Activated CD4-positive, CD25-positive, alpha-beta regulatory T cell (primary cell): ENCODE measurements at places on chromosomes 7 and 10.

DNA sequence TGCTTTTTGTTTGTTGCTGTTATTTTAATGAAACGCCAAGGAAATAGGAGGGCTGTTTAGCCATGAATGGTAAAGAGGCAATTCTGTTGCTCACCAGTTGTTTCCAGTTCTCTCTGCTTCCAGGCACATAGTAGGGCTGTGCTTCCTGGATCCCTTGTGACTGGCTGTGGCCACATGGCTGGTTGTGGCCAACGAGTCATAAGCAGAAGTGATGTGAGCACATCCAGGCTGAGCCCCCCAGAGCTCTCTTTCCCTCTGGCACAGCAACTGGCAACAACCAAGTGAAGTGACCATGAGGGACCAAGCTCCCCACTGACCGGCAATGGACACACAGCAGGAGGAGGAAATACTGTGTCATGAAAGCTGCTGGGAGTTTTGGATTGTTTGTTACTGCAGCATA, 10.3 kb downstream of the GRID1 start:
- no peak for DNase-seq

GRCh38 chr10:86062198-86062550, 304.4 kb downstream of the GRID1 start:
- no peak for DNase-seq

GRCh38 chr7:137038706-137039105, 170.3 kb downstream of the CHRM2 start:
- no peak for DNase-seq

GRCh38 chr10:120475844-120476791, 19.1 kb downstream of the PLPP4 start:
- no peak for DNase-seq

- DNase-seq: no peak
Observed at GRCh38 chr10:6065406-6065805, 3.2 kb upstream of the IL2RA start.

- no peak for DNase-seq
Observed at GRCh38 chr10:73847031-73847430, 27.3 kb downstream of the CAMK2G start.

GRCh38 chr7:12287901-12288300, 76.8 kb downstream of the TMEM106B start:
- no peak for DNase-seq

DNA sequence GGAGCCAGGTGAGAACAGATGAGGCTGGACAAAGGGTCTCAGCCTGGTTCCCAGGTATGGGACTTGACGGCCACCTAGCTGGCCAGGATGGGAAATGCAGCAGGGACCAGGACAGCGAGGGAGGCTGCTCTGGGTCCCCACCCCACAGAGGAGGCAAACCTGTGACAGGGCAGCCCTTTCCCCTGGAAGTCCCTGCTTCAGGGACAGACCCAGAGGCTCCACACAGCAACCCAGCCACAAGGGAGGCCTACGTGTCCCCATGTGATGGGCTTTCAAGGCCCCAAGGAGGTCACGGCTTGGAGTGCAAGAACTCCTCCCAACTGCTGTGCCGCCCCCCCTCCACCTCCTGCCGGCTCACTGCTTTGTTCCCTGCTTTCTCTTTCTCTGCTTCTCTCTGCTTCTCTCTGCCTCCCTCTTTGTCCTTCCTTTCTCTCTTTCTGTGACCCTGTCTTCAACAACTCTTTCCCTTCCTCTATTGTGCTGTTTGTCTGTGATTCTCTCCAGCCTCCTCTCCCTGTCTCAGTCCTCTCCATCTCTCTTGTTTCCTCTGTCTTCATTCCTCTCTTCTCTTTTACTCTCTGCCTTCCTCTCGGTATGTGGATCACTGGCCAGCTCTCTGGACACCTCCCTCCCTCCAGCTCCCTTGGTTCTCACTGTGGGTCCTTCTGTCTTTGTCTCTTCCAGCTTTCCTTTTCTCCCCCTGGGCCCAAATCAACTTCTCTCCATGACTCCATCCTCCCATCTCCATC, 9.6 kb upstream of the EIF5AL1 start:
- DNase-seq: no peak

- DNase-seq: no peak
Observed at GRCh38 chr10:43904301-43904700, 255.6 kb upstream of the ZNF32 start.

- no peak for DNase-seq
Observed at GRCh38 chr7:130430841-130431666, 9.8 kb downstream of the CEP41 start.

GRCh38 chr10:69102440-69102839, 14.5 kb downstream of the SRGN start:
- no peak for DNase-seq

DNA sequence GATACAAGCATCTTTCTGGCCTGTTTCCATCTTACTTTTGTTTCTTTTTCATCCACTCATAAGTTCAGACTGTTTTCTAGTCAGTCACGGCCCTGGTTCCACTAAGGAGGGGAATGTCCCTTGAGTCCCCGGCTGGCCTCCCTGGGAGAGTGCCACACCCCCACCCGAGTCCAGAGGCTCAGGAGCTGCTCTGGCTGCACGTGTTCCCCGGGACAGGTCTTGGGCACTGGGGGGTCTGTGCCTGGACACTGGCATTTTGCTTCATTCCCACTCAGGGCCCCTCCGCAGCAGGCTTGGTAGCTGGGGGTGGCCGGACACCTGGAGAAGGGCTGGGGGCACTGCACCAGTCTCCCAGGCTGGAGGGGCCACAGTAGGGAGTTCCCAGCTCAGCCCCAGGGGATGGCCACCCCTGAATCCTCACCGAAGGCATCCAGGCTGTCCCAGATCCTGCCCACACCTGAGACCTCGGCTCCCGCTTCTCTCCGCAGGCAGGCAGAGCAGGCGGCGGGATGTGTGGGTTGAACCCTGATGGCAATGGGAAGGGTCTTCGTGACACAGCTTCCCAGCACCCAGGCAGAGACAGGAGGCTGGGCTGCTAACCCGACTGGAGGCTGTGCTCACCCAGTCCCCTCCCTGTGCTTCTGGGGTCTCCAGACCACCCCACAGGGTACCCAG, 92.3 kb downstream of the BMS1 start:
- no peak for DNase-seq

DNA sequence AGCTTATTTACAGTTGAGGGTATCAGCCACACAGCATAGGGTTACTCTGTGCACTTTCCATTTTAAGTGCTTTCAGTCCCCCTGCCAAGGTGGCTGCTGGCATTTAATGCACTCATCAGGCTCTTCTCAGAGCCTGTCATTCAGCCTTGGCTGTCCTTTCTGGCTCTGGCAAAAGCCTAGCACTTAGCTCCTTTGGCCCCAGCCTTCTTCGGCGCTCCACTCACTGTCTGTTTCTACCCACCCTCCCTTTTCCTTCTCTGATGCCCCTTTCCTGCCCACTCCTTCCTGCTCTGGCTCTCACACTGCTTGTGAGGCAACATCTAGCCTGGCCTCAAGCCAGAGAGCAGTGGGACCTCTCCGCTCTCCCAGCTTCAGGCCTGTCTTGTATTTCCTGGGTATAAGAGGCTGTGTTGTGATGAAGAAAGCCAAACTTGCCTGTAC, 60.2 kb downstream of the WIPF3 start:
- no peak for DNase-seq

- no peak for DNase-seq
Observed at GRCh38 chr7:13109201-13109600, 421.8 kb downstream of the ARL4A start.

DNA sequence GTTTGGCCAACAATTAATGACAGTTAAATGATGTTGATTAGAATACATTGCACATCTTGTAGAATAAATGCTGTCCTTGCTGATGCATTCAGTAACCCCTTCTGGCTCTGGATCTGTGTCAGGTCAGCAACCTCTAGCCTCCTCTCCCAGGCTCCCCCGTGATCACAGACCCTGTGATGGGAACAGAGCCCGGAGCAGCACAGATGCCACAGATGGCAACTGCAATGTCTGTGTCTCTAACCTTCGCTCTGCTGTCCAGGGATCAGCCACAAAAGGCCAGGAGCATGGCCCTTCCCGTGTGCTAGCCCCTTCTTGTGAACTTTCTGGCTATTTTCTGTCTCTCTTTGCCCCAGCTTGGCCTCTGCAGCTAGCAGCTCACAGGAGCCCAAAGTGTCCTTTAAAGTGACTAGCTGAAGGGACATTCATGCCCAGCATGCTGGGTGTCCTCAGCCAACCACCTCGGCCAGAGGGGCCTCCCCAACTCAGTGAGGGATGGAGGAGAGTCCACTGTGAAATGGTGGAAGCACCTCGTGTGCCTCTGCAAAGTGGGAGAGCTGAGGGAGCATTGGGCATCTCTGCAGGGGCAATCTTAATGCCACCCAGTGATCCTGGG, 167.0 kb upstream of the TCERG1L start:
- DNase-seq: no peak

- no peak for DNase-seq
Observed at GRCh38 chr10:100341953-100342626, 4.9 kb upstream of the SCD start.

GRCh38 chr7:91266689-91267090, 2.5 kb downstream of the FZD1 start:
- DNase-seq: no peak

DNA sequence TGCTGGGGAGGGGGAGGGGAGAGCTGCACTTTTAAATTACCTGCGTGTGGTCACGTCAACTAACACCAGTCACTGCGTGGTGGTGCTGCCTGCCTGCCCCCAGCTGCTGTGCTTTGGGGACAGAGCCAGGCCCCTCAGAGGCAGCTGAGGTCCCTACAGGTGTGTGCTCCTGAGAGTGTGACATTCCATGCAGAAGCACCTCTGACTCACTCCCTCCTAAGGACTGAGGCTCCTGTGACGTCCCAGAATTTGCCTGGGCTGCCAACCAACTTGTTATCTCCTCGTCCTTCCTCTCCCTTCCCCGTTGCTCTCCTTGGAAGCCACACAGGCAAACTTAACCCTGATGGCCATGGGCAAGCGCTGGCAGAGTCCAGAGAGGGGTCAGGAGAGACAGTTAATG, 563.0 kb downstream of the PARD3 start:
- no peak for DNase-seq

- DNase-seq: no peak
Observed at GRCh38 chr7:110522761-110523200, 568.1 kb upstream of the LRRN3 start.

DNA sequence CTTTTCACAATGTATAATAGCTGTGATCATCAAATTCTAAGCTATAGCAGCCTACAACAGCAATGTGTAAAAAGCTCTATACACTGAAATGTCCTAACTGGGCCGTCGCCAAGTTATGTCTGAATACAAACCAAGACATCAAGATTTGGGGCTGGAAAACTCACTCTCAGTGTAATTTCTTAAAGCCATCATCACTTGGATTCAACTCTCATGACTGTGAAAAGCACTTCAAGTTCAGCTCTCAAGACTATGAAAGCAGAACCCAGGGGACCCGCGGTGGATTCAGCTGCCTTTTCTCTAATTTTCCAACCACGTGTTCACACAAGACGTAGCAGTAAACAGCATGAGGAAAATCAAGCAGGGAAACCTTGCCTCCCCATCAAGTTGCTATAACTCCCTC, 15.8 kb upstream of the ZNRF2 start:
- DNase-seq: no peak

DNA sequence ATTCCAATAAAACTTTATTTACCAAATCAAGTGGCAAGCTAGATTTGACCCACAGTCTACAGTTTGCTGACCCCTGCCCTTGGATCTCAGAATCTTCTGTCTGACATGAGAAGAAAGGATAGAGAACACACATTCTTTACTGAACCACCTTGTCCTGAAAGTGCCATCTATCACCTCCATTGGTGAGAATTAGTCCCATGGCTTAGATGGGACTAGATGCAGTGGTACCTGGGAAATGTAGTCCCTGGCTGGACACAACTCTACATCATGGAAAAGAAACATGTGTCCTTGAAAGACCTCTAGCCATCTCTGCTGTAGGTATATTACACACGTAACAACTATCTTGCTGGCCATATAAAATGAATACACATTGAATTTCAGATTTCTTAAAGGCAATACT, 336.2 kb downstream of the LHFPL3 start:
- no peak for DNase-seq

DNA sequence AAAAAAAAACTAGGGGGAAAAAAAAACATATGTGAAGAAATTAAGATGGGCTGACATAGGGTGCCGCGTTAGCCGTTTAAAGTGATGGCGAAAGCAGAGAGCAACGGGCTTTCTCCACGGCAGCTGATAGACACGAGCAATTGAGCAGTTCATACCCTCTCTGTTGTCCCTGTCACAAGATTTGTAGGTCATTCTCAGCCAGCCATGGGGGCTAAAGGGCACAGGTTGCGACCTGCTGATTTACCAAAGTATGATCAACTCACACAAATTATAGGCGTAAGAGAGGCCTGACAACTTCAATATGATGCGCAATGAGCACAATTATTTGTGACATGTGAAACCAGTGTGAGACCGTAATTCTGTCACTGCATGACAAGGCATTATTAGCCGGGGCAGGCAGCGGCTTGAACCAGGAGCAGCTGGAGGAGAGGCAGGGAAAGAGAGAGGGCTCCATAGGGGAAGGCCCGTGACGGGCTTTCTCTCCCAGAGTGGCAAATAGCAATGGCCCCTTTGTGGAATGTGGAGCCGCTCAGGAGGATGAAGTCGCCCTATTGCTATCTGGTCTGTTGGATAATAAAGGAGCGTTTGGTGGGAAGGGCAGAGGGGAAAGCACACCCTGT, 195.1 kb upstream of the HABP2 start:
- no peak for DNase-seq

- DNase-seq: no peak
Observed at GRCh38 chr10:113041324-113041723, 91.3 kb downstream of the TCF7L2 start.

DNA sequence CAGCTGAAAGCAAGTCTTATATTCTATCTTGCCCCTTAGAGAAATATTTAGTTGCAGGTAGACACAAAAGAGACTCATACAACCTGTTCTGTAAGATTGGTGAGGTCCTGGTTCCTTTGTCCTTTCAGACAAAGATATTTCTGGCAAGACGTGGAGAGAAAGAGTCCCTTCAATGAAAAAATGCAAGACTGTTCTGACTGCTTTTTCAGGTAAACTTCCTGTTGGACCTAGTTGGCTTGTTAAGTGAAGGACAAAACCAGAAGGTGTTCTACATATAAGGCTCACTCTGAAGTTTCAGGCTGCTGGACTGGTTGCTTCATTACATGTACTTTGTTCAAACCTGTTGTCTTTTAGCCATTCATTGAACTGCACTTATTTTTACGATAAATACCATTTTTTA, 119.0 kb upstream of the PTPRZ1 start:
- DNase-seq: no peak
